ENCODE measurements at places on chromosomes 5 and 9.
A peak's percentile ranks its signal among the peaks of the same experiment; 100 is the strongest.

- no peak for DNase-seq
Measured at GRCh38 chr5:31731016-31731415, 92.1 kb downstream of the PDZD2 start.

- no peak for DNase-seq
Measured at GRCh38 chr9:103713631-103714030, 380.5 kb upstream of the SMC2 start.

GRCh38 chr9:73042155-73042554 lies 89.3 kb upstream of the ALDH1A1 start:
- no peak for DNase-seq

- DNase-seq = peak; percentile 73
Measured at GRCh38 chr5:72523960-72524582, 16.9 kb upstream of the ZNF366 start.

GRCh38 chr5:81145329-81145935 lies 87.7 kb upstream of the CKMT2 start:
- DNase-seq = no peak

- DNase-seq = no peak
Measured at GRCh38 chr9:105053209-105053652, 125.3 kb upstream of the ABCA1 start.

DNA sequence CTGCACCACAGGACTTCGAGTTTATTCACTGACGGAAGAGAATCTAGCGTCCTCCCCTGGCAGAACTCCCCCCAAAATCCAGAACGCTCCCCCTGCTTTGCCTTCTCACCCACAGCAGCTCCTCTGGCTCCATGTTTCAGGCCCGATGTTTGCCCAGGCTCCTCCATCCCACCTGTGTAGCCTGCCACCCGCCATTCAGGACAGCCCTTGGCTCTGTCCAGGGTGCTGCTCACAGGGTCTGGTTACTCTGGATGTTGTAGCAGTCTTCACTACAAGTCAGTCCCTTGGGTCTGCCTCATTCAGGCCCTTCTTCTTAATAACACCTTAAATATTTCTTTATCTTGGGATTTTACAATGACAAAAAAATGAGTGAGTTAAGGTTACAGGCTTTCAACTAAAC lies 41.3 kb upstream of the SV2C start:
- DNase-seq = no peak

DNA sequence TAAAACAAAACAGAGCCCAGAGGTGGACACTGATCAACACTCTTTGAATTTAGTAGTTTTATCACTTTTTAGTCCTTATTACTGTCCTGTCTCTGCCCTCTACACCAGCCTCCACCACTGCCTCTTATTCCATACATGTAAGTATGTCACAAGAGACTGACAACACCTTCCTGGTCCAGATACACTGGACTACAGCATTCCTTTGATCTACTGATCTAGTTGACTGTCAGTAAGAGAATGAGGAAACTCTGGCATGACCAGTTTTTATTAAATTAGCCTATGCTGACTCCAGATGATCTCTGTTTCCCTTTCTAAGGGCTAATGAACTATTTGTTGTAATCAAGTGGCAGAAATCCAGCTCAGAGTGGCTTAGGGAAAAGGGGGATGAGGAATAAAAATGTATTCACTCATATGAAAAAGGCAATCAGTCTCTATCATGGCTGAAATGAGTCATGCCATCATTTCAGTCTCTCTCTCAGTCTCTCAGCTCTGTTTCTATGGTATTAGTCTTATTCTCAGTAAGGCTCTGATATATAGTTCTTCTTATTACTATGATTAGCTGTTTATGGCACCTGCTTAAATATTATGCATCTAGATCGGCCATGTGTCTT lies 5.5 kb downstream of the ARHGEF37 start:
- DNase-seq = no peak

DNA sequence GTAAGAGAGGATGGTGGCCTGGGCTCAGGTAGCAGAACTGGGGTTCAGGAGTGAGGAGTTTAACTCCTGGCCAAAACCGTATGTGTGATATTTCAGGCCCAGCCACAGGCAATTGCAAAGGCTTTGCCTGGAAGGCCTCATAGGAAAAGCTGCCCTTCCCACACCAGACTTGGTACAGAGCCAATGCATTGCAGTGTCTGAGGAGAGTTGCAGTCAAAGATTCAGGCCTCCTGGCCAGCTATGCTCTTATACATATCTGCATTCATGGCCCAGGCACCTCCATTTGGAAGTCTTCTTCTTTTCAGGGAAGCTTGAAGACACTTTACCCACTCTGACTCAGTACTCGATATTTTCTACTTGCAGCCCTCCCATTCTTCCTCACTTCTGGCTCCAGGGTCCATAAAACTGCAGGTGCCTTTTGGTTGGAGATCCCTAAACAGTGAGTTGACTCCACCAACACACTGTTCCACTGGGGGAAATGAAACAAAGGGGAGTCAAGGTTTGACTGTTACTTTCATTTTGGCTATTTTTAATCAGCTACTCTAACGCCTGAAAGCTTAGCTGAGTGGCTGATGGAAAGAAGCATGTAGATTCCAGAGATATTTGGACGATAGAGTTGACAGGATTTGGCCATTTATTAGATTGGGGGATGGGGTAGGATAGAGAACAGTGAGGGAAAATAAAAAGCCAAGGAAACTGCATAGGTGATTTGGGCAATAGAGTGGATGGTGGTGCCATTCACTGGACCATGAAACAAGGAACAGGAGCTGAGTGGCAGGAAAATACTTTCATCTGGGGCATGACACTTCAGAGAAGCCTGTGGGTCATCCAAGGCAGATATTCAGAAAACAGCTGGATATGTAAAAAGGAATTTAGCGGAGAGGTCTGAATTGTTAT lies 30.6 kb upstream of the IL33 start:
- DNase-seq = no peak

- DNase-seq = no peak
Measured at GRCh38 chr9:130880599-130881220, 15.9 kb downstream of the QRFP start.

GRCh38 chr9:85425153-85425611 lies 316.6 kb downstream of the AGTPBP1 start:
- DNase-seq = no peak

GRCh38 chr5:178327931-178328711 lies 95.5 kb upstream of the PHYKPL start:
- no peak for DNase-seq

DNA sequence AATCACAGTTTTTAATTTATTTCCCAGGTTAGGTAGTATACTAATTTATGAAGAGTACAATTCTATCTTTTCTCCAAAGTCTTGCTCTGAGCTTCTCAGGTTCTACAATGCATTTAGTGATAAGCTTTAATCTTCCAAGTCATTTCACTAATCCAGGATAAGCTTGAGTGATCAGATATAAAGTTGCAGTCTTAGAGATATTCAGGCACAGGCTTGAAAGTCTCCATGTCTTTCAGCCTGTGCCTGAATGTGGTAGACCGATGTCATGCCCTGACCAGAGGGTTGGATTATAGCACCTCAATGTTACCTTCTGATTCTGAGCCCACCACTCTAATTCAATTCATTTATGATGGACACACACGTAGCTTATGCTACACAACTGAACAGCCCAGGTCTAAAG lies 3.2 kb downstream of the CRHBP start:
- DNase-seq = no peak

DNA sequence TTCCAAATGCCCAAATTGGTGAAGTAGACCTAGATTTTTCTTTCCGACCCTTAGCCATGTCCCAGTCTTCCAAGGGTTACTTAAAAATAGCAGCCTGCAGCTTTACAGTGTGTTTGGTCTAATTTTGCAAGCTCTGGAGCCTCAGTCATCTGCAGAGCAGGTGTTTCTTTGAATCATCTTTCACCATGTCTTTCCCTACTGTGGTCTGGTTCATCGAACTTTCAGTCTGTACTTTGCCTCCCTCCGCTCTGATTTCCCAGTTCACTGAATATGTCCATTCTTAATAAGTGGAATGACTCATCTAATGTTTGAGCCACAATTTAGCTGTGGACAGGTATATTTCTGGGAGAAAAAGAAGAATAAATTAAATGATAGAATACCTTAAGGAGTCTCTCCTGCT lies 1060.7 kb downstream of the EFNA5 start:
- DNase-seq = no peak

DNA sequence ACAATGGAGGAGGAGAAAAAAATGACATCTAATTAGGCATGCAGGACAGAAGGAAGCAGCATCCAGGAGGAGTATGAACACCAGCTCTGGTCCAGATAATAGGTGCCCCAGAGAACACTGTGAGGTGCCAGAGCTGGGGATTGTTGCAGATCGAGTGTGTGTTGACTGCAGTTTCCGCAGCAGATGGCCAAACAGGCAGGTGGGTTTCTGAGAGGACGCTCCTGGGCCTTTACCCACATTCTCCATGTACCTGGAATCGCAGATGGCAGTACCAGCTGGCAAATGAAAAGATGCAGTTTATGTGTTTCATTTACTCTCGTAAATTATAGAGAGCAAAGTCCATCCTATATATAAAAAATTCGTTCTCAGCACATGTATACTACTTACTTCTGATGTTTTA lies 182.2 kb upstream of the ISL1 start:
- no peak for DNase-seq

DNA sequence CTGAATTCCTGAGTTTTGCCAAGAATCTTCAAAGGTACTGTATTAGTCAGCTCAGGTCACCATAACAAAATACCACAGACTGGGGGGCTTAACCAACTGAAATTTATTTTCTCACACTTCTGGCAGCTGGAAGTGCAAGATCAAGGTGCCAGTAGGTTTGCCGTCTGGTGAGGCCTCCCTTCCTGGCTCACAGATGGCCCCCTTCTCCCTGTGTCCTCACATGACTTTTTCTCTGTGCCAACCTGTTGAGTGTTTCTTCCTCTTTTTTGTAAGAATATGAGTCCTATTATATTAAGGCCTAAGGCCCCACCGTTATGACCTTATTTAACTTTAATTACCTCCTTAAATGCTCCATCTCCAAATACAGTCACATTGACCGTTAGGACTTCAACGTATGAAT lies 156.1 kb upstream of the KIF2A start:
- no peak for DNase-seq

DNA sequence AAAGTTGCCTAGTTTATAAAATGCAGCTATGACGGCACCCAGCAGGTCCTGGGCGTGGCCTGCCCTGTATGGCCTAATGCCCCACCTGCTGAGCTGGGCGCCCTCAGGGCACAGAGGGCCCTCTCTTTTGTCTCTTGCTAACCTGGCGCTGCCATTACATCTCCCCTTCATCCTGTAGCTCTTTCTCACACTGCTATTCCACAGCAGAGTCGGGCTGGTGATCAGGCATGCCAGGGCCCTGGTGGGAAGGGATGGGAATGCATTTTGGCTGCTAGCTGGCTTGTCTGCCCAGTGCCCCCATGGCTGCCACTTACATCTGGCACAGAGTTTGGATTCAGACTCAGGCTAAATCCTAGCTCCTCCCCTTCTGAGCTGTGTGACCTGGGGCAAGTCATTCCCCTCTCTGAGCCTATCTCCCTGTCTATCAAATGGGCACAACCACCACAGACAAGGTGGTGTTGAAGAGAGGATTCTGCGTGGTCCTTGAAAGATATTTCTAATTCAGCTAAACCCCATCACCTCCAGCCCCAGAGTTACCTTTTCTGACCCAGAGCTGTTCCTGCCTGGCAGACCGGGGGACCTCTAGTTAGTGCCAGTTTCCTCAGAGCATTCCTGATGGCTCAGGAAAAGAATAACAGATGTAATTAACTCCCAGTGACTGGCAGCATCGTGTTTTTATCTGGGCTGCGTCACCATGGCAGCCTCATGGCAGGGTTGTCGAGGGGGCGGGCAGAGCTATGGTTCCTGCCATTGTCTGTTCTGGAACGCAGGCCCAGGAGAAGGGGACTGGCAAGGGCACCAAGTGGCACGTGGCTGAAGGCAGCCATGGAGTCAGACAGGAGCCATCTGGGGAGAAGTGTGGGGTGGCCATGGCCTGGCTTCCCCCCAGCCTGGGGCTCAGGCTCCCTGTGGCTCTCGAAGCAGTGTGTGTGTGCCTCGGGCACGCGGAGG lies 6.3 kb downstream of the PRR7 start:
- no peak for DNase-seq

DNA sequence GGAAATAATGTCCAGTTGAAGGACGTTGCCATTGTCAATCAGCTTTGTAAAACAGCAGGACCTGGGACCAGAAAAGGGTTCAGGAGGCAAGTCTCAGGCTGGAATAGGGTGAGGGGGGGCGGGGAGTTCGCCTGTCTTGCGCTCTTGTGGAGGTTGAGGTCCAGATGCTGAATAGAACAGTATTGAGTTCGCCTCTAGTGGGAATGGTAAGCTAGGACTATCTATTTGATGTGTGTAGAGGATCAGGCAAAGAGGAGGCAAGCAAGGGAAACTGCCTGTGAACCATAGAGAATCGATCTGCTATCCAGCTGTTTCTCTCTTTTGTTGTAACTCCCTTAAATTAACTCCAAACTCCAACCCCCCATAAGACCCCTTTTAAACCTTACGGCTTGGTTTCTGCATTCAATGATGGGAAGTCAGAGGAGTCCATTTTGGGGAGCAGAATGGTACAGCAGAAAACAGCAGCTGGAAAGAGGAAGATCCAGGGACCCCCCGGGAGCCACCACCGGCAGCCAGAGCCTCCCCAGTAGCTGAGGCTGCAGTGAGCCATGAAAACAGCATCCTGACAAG lies 133.7 kb downstream of the SLC28A3 start:
- no peak for DNase-seq

GRCh38 chr5:117892360-117892759 lies 1096.0 kb downstream of the DTWD2 start:
- DNase-seq = no peak
